Activated naive CD8-positive, alpha-beta T cell treated with anti-CD3 and anti-CD28 coated beads for 36 hours (primary cell): ENCODE measurements at places on chromosomes 12 and 14. TPM values are rescaled to one million over a fixed set of nuclear protein-coding genes. Genes with fewer than 3 reads are reported as not detected.

PLEK2 gene
- 4.2 TPM for total RNA-seq

PAH gene
- total RNA-seq: not detected

KRT7 gene
- 6.5 TPM for total RNA-seq

SERPINA10 gene
- total RNA-seq: not detected

CD163 gene
- not detected for total RNA-seq

ESPL1 gene
- total RNA-seq: 67.7 TPM

BHLHE41 gene
- not detected for total RNA-seq

BIN2 gene
- total RNA-seq: 34.2 TPM

OVCH1 gene
- total RNA-seq: not detected

ZCCHC8 gene
- 41.7 TPM for total RNA-seq

CEBPE gene
- total RNA-seq: 0.45 TPM
